ENCODE measurements at places on chromosomes 3 and 15. TPM values are rescaled to one million over a fixed set of nuclear protein-coding genes. Genes with fewer than 3 reads are reported as not detected.

GRCh38 chr3:169539856-169540255 lies 123.7 kb downstream of the MECOM start:
- H3K27me3 ChIP-seq: no peaks in the 10 kb centered on the region
- DNase-seq: no peak
- H3K4me1 ChIP-seq: no peaks in the 10 kb centered on the region
- no peak overlapping the region for H3K4me3 ChIP-seq
- H3K36me3 ChIP-seq: no peaks in the 10 kb centered on the region

DNA sequence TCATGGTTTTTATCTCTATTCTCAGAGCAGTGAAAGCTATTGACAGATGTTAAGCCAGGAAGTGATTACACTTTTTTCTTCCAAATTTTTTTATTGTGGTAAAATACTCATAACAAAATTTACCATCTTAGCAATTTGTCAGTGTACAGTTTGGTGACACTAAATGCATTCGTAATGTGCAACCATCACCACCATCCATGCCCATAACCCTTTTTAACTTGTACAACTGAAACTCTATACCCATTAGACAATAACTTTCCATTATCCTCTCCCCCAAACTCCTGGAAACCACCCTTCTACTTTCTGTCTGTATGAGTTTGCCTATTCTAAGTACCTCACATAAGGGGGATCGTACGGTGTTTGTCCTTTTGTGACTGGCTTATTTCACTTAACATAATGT lies 15.1 kb upstream of the POMGNT2 start:
- no peaks in the 10 kb centered on the region for H3K4me1 ChIP-seq
- no peak overlapping the region for H3K4me3 ChIP-seq
- DNase-seq: no peak
- no peak overlapping the region for H3K27ac ChIP-seq
- no peaks in the 10 kb centered on the region for H3K36me3 ChIP-seq

- no peak overlapping the region for H3K27ac ChIP-seq
- H3K27me3 ChIP-seq: no peaks in the 10 kb centered on the region
- no peak overlapping the region for H3K4me3 ChIP-seq
- no peaks in the 10 kb centered on the region for H3K4me1 ChIP-seq
Observed at GRCh38 chr3:110589341-110589740, 482.3 kb upstream of the NECTIN3 start.

- no peak overlapping the region for H3K27ac ChIP-seq
- no peak overlapping the region for H3K4me3 ChIP-seq
- no peaks in the 10 kb centered on the region for H3K27me3 ChIP-seq
- H3K4me1 ChIP-seq: no peaks in the 10 kb centered on the region
- DNase-seq: peak; percentile 48
- no peaks in the 10 kb centered on the region for H3K36me3 ChIP-seq
Observed at GRCh38 chr3:185176750-185177359, 24.0 kb upstream of the C3orf70 start.

DNA sequence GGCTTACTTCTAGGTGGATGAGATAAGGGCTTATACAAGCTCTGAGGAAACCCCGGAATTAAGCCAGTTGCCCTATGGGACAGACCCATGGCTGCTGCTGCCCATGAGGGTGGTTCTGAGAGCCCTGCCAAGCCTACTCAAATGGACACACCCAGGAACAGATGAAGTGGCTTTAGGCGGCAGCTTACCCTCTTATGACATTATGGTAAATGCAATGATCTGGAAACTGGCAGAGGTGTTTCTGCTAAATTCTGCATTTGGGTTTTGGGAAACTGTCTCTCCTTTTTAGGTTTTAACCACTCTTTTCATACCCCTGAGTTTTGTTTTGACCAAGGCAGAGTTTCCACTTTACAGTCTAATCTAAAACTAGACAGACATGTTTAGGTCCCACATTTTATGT lies 9.0 kb upstream of the ZBED2 start:
- H3K4me3 ChIP-seq: no peak overlapping the region
- H3K4me1 ChIP-seq: peaks cover 4% of the 10 kb centered on the region
- H3K36me3 ChIP-seq: no peaks in the 10 kb centered on the region
- no peak overlapping the region for H3K27ac ChIP-seq

DNA sequence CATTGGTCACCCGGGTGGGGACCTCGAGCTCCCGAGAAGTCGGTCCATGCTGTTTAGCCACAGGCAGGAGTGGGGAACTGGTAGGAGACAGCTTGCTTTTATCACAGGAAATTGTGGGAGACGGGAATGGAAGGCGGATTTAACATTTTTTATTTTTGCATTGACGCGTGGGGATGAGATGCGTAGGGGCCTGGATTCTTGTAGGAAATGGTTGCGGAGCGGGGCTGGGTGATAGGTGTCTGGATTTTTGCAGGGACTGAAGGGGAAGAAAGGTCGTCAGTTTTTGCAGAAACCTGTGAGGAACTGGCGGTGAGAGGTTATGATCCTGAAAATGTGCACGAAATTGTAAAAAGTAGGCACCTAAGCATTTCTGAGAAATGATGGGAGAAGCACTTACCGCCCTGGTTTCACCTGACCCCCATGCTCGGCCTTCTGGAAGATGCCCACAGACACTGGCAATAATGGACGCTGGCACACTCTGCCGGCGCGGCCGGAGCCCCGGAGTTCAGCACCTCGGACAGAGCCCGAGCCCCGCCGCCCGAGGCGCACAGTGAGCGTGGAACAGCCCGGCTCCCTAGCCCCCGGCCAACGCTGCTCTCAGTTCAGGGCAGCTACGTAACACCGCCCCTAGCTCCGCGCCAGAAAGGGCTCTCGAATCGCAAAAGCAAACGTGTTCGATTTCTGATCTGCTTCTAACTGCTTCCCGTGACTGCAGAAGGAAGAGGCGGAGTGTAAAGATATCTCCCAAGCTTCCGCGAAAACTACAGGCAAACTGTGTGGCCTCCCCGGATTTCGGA lies 928 bp downstream of the ANKRD34C start:
- H3K4me3 ChIP-seq: no peak overlapping the region
- H3K27me3 ChIP-seq: peaks cover 86% of the 10 kb centered on the region
- peak; percentile 30 for DNase-seq
- H3K4me1 ChIP-seq: no peaks in the 10 kb centered on the region

DNA sequence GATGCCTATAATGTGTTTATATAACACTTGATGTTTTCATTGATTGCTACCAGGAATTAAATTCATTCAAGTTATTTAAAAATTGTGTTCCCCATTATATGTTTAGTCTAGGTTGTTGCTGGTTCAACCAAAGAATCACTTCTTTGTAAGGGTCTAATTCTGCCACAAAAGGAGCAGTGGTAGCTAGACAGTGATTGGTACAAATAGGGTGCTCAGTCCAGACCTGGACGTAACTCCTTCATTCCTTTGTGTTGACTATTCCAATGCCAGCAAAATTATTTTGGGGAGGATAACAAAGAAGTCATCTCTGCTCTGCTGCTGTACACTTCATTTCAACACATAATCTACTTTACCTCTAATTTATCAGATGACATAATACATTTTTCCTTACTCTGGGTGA lies 1.2 kb downstream of the CHMP2B start:
- H3K4me1 ChIP-seq: peaks cover 29% of the 10 kb centered on the region
- no peaks in the 10 kb centered on the region for H3K27me3 ChIP-seq
- peak; percentile 41 for DNase-seq
- peak overlapping the region; percentile 99 for H3K27ac ChIP-seq
- H3K4me3 ChIP-seq: peak overlapping the region; percentile 97

The LRRC2 gene
- total RNA-seq: not detected

The TMC3 gene
- total RNA-seq: not detected
